CD4-positive, alpha-beta T cell treated with Interleukin-21 for 1 hour (primary cell): ENCODE measurements at places on chromosomes 3 and 15.
A peak's percentile ranks its signal among the peaks of the same experiment; 100 is the strongest.

DNA sequence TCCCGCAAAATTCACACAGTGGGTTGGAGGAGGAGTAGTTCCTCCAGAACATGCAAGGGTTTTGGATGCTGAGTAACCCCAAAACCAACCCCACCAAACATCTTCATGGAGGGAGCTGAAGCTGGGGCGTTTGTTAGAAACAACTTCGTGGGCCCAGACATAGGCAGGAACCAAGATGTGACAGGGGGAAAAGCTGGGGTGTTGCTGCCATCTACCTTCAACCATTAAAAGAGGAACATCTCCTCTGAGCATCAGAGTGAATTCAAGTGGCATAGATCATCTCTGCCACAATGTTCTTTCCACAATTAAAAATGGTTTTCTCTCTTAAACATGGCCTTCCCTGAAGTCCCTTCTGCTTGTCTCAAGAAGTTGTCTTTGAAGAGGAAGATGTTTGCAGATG, 20.5 kb downstream of the SIDT1 start:
- peak; percentile 48 for DNase-seq

DNA sequence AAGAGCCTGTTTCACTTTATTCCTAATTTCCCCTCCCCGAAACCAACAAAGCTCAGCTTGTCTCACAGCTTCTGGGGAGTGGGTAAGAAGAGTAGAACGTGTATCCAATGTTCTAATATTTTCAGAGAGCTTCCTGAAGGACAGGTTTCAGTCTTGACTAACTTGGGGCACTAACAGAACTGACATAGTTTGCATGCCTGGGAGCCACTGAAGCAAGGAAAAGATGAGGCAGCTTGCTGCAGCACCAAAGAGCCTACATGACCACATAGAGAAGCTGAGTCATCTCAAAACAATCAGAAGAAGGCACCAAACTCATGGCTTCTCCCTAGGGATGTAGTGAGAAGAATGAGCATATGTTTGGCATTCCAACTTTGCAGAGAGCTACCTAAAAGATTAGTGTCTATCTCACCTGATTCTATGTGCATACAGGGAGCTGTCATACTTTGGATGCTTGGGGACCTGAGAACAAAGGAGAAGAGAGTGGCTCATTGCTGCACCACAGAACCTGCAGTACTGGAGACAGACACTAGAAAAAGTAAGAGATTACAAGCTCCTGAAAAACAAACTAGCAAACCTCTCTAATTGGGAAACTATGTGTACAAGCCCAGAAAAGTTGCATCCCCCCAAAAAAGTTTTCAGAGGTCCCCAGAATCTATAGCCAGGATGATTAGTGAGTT, 86.9 kb downstream of the DCLK3 start:
- no peak for DNase-seq

DNA sequence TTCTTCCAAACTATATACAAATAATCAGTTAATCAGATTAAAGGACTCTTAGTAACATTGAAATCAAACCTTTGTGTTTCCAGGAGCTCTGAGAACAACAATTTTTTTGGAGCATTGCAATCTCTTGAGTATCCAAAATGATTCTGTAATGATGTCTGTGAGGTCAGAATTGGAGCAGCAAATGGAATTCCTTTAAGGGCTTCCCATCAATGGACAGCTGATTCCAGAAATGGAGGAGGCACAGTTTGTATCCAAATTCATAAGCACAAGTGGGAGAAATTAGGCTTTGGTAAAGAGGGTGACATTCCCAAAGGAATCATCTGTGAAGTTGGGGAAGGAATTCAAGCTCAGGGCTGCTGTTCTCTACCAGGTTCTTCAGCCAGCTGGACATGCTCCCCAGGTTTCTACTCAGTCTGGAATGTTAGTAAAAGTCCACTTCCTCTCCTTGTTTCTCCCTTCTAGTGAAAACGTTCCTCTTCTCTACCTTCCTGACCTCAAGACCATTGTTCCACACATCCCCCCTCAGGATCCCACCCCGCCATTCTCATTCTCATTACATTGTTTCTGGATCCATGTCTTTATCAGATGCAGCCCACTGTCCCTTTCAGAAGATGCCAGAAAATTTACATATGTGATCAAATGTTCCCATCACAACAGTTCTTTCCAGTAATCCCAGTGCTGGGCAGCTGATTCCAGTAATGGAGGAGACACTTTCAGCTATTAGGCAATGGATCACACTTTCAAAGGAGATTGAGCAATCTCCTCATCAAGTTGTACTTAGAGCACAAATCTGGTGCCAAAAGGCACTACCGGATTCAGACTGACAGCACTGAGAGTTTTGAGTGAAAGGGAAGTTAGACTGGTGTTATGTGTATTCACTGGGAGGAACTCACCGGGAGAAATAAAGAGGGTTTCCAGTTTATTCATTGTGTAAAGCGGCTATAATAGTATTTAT, 391.3 kb upstream of the TPRG1 start:
- DNase-seq: no peak

DNA sequence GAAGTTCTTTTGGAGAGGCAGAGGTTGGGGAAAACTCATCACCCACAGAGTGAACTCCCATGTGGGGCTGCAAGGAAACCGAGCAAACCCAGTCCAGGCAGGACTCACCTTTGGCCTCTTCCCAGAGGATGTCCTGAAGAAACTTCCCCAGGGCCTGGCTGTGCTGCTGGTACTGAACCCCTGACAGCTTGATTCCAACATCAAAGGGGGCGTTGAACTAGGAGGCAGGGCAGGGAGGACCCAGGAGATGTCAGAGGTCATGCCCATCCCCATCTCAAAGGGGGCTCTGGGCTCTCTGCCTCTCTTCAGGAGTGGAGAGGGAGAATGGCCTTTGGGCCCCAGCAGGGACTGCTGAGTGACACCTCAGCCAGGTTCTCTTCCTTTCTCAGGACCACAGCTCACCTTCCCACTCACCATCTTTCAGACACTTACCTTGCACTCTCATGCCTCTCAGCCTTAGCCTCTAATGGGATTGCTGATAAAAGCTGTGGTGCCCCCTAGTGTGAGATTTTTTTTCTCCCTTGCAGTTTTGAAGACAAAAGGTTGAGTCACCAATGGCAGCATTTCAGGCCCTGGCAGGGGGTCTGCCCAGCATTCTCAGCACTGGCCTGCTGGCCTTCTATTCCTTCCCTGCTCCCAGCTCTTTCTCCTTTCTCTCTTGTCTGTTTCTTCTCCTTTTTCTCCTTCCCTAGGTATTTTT, 6.0 kb downstream of the GHRL start:
- DNase-seq: peak; percentile 68

- no peak for DNase-seq
These were observed 36.3 kb upstream of the TPM1 start for GRCh38 chr15:63006032-63006878.

DNA sequence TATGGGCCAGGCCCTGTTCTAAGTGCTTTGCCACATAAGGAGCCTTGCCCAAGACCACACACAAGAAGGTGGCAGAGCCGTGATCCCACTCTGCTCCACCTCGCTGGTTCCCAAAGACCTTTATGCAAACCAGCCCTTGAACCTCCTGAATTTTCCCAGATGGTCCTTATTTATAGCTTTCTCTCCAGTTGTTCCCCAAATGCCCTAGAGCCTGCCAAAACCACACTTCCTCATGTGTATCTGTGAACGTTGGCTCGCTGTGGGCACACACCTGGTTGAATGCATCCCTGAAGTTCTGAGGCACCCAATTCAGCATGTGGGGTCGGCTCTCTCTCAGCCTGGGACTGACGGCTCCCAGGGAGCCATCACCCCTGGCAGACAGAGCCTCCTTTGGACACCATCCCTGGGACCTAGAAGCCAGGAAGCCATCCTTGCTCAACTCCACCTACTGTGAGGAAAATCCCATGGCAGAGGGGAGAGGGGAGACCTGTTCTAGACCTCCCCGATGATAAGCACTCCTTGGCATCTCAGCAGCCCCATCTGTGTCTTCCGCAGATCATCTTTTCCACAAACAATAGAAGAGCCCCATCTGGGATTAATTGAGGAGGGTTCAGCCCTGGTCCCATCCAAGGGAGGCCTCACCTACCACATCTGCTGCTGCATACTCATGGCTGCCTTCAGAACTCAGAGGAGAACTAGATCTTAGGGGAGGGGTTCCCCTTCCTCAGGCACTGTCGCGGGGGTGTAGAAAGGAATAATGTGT, 42.3 kb upstream of the LIMD1 start:
- no peak for DNase-seq

DNA sequence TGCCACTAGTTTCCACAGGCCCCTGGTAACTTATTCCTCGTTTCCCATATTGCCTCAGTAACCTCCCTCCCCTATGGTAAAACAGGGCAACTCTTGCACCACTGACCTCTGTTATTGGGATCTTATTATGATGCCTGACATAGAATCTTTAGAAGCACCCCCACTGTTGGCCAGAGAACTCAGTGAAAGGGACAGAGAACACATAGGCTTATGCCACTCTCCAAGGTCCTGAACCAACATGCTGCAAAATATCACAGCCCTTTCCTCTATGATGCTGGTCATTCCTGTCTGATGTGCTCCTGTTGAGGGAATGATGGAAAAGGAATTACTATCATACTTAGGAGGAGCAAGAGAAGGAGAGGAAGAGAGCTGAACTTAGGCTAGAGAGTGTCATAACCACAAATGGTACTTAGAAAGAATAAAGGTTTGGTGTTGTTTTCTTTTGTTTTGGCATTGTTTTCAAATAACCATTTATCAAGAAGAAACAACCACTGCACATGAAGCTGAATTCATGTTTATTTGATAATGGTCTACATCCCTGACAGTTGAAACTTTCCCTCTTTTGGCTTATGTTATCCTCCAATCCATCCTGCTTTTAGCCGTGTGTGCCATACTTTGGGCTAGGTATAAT, 330.2 kb downstream of the EPHB1 start:
- DNase-seq: no peak

DNA sequence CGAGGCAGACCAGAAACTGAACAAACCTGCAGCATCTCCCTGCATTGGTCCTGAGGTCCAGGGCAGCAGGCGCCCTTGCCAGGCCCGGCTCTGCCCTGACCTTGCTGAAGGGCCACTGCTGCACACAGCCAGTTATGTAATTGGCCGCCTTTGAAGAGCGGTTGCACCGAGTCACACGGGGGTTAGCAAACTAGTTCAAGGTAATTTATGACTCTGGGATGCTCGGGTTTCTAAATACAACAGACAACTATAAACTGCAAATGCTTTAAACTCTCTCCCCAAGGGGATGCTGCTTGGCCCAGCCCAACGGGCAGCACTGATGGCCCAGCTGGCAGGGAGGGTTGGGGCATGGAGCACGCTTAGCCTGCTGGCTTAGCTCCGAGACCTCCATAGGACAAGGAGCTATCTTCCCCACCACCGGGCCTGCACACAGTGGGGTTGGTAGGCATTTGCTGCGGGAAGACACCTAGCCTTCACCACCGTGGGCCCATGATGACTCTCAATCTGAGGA, 60.3 kb upstream of the IQSEC1 start:
- DNase-seq: no peak

GRCh38 chr3:72447059-72447946, 400.9 kb downstream of the SHQ1 start:
- peak; percentile 94 for DNase-seq

DNA sequence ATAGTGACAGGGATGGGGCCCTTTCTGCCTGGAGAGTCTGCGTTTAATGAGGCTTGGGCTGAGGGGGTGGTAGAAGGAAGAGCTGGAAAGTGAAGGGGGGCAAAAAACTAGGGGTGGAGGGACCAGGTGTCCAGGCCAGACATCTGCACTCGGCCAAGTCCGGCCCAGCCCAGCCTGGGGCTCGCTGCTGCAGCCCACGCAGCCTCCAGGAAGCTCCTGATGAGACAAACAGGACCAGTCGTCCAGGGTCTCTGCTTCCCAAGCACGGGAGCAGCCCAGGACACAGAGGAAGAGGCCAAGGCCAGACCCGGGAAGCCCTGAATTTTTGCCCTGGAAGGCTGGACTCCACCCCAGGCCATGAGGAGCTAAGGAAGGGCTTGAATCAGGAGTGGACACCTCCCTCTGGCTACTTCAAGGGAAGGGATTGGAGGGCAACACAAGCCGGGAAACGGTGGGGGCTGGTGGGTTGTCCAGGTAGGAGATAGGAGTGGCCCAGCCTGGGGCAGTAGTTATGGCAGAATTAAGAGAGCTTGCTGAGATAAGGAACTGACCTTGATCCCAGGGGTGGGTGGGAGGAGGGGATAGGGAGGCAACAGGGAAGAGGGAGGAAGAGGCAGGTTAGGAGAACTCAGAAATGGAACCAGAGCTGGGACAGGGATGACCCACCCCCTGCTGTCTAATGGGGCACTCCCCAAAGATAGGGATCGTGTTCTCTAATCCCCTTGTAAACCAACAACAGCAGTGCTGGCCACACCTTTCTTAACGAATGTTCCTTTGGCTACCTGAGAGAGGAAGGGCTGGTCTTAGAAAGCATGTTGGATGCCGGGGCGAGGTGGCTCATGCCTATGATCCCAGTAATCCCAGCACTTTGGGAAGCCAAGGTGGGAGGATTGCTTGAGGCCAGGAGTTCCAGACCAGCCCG, 89.5 kb downstream of the ANP32A start:
- no peak for DNase-seq

DNA sequence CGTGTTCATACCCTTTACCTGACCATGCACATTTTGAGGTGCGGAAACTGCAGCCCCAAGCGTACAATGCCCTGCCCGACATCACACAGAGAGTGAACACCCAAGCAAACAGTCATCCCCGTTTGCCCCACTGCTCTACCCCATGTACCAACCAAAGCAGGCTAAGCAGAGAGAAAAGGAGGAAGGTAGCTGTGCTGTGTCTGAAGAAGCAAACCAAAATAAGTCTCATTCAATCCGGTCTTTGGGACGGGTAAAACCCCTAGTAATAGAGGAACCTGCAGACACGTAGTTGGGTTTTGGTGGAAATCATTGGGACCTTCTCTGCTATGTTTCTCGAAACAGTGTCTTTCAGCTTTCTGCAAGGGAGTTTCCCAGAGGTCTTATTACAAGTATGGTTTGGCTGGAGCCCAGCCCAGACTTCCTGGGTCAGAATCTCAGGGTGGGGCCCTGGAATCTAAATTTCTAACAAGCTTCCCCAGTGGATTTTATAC, 164.6 kb upstream of the HES1 start:
- peak; percentile 4 for DNase-seq

DNA sequence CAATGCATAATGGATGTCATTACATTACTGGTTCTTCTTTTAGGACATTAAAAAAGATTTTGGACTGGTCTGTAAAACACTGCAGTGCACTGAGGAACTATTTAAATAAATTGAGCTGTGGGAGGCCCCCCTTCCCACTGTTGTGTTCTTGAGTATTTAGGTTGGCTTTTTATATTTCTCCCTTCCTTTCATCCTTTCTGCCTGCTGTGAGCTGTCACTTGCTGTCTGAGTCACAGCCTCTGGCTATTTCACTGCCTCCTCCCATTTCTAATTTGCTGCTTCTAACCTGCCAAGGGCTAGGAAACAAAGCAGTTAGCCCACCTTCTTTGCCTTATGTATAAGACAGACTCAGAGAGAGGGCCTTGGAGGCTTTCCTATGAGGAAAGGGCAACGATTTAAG, 89.0 kb upstream of the FNDC3B start:
- no peak for DNase-seq

GRCh38 chr3:46429250-46429649, 22.2 kb downstream of the CCRL2 start:
- no peak for DNase-seq
